ENCODE measurements at places on chromosomes 11 and 22. TPM values are rescaled to one million over a fixed set of nuclear protein-coding genes. Genes with fewer than 3 reads are reported as not detected.

OR2AT4 gene
- total RNA-seq: not detected

GRCh38 chr22:31585161-31585859, 76.7 kb downstream of the PISD start:
- DNase-seq: no peak

HEPACAM gene
- not detected for total RNA-seq

DNA sequence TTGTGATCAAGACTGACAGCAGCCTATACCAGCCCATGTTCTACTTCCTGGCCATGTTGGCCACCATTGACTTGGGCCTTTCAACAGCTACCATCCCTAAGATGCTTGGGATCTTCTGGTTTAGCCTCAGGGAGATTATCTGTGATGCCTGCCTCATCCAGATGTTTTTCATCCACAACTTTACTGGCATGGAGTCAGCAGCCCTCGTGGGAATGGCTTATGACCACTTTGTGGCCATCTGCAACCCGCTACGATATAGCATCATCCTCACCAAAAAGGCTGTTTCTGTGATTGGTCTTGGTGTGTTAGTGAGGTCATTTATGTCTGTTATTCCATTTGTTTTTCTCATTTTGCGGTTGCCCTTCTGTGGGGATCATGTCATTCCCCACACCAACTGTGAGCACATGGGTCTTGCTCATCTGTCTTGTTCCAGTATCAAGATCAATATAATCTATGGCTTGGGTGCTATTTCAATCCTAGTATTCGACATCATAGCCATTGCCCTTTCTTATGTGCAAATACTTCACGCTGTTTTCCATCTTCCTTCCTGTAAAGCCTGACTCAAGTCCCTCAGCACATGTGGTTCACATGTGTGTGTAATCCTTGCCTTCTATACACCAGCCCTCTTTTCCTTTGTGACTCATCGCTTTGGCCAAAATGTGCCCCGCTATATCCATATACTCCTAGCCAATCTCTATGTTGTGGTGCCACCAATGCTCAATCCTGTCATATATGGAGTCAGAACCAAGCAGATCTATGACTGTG, 23.6 kb downstream of the OR52E1 start:
- DNase-seq: no peak

- DNase-seq: no peak
Measured at GRCh38 chr11:117946156-117946841, 17.1 kb upstream of the TMPRSS13 start.

EFCAB6 gene
- total RNA-seq: 0.36 TPM

- no peak for DNase-seq
Measured at GRCh38 chr11:122085264-122085663, 30.8 kb downstream of the BLID start.

DNA sequence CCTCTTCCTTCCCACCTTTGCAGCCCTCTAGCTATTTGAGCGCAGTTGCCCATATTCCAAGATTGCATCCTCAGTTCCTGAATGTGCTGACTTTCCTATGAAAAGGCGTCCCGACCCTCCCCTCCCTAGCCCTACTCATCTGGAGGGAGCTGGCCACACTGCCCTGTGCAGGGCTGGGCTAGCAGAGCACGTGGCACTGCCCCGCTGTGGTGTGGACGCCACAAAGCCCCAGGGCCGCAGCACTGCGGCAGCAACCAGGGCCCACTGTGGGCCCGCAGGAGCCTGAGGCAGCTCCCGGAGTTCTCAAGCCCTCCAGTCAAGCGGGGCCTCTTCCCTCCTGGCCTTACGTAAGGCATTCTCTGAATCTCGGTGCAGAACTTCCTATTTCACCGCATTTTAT, 27.6 kb downstream of the B3GAT1 start:
- DNase-seq: no peak

- no peak for DNase-seq
Measured at GRCh38 chr22:22528780-22529179, 8.7 kb upstream of the ZNF280A start.

DNA sequence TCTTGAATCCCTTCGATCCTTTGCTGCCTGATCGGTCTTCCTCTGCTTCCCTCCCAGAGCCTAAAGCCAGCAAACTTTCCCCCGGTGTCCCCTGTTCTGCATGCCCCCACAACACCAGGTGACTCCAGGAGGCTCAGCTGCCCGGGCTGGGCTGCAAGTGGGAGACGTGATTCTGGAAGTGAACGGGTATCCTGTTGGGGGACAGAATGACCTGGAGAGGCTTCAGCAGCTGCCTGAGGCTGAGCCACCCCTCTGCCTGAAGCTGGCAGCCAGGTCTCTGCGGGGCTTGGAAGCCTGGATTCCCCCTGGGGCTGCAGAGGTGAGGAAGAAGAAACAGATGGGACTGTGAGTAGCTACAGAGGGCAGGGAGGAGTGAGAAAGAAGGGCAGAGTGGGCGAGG, 3.6 kb downstream of the NHERF4 start:
- DNase-seq: no peak

DNA sequence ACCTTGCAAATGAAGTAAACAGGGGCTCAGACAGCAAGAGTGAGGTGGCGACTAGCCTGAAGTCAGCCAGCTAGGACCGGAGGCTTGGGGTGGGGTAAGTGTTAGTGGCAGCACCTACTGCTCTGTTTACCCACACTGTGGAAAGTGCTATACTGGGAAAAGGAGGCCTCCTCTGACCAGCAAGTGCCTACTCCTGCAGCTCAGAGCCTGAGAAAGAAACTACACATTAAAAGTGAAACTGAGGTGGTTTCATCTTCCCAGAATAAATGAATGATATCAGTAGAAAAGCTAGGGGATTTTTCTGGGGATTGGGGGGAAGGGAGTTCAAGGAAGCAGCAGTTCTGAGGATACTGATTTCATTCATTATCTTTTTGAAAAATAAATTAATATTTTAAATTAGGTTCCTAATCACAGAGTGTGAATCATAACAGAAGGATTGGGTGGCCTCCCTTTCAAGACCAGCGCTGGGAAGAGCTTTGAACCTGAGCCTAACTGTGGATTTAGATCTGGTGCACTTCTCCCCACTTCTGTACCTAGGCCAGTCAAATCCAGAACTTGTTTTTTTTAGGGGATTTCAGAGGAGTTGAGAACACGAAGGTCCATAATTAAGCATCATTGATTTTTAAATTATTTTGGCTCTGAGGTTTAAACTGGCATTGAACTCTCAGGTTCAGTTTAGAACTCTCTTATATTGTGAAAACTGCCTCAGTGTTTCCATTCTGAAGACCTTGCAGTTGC, 48.1 kb upstream of the GRAMD1B start:
- peak; percentile 76 for DNase-seq

MAPK12 gene
- total RNA-seq: 3.5 TPM

DNA sequence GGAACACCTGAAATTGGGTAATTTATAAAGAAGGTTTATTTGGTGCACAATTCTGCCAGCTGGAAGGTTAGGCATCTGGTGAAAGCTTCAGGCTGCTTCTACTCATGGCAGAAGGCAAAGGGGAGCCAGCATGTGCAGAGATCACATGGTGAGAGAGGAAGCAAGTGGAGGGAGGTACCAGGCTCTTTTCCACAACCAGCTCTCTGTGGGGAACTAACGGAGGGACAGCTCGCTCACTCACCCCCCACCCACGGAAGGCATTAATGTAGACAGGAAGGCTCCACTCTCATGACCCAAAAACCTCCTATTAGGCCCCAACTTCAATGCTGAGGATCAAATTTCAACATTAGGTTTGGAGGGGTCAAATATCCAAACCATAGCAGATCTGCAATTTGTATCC, 75.6 kb upstream of the ARHGAP32 start:
- no peak for DNase-seq

DNA sequence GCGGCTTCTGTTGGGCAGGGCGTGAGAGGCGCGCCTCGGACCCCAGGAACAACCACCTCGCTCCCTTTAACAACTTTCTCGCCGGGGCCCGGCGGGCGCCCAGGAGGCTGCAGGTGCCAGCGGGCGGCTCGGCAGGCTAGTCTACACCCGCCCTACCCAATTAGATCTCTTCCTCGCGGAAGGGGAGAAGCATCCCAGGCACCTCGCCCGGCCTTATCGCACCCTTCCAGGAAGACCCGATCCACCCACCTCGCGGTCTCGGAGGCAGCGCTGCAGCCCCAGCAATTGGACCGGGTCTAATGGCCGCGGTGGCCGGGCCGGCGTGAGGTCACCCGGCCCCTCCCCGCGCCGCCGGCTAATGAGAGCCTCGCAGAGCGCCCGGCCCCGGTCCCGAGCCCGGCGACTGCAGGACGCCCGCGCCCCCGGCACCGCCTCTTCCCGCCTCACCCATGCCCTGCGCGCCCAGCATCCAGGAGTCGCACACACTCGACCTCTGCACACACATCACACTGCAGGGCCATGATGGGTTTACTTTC, at the start of gene PLAAT3:
Gene PLAAT3 (minus strand): TSS at position 298 of the 536 bp plus-strand sequence. CDS start 419 bp downstream, outside the sequence.
- DNase-seq: peak; percentile 56

GRCh38 chr22:38798496-38798895, 4.6 kb upstream of the DNAL4 start:
- DNase-seq: no peak

DNA sequence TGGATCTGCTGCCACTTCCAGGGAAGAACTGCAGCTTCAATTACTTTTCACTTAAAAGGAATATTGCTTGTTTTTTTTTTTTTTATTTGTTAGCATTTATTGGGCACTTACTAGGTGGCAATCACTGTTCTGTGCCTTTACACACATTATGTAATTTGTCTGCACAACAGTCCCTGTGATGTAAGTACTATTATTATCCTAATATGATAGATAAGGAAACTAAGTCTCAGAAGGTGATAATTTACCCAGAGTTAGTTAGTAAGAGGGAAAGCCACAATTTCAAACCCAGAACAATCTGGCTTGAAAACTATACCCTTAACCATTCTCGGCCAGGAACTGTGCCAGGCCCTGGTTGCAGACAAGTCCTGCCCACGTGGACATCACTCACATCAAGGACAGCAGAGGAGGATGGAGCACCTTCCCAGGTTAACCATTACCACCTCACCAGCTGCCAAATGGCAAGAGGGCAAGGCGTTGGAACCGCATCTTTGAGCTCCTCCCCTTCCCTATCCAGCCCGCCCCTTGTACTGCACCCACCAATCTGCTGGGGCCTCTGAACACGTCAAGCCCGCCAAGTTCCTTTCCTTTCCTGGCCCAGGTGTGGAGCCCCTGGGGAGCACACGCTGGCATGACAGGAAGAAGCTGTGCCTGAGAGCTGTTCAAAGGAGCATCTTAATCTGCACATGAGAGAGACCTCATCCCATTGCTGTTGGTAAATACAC, 78.4 kb downstream of the NAV2 start:
- DNase-seq: no peak

- peak; percentile 93 for DNase-seq
Measured at GRCh38 chr22:20016734-20017621, at the start of gene ARVCF. Gene ARVCF (minus strand): TSS chr22:20016823. CDS start chr22:19990794, 26,029 bp downstream.

GRCh38 chr22:29306835-29307595, 565 bp downstream of the GAS2L1 start:
- DNase-seq: no peak

DNA sequence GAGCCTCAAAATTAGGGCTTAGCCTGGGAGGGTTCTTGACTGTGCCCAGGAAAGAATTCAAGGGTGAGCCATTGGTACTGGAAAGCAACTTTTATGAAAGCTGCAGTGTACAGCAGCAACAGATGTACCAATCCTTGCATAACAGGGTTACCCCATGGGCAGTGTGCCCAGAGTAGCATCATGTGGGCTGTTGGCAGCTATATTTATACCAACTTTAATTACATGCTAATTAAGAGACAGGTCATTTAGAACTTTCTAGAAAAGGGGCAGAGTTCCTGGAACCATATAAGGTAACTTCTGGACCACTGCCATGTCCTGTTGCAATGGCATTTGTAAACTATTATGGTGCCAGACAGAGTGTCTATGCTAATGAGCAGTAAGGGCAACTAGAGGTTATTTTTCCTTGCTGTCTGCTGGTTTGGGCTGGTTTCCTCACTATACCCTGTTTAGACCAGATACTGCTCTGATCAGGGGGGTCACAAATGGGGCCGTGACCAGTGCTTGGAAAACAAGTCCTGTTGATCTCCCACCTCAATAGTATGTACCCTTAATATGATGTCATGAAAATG, 1120.5 kb upstream of the RAG2 start:
- no peak for DNase-seq

CHRDL2 gene
- total RNA-seq: not detected

POGLUT3 gene
- 13.5 TPM for total RNA-seq

- DNase-seq: no peak
Measured at GRCh38 chr11:134410766-134411165, 1.3 kb downstream of the B3GAT1 start.

DNA sequence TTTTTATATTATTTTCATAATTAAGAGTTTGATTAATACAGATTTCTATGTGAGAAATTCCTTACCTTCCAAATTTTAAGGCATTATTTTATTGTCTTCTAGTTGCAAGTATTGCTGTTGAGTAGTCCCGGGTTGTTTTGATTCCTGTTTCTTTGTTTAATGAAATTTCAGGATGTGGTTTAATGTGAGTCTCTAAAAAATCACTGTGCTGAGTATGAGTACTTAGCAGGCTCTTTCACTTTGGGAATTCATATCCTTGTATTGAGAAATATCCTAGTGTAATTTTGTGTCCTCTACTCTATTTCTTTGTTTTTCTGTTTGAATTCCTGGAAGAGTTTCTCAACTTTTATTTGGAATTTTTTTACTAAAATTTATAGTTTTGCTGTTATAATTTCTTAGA, 113.2 kb downstream of the TMEM135 start:
- DNase-seq: no peak

DNA sequence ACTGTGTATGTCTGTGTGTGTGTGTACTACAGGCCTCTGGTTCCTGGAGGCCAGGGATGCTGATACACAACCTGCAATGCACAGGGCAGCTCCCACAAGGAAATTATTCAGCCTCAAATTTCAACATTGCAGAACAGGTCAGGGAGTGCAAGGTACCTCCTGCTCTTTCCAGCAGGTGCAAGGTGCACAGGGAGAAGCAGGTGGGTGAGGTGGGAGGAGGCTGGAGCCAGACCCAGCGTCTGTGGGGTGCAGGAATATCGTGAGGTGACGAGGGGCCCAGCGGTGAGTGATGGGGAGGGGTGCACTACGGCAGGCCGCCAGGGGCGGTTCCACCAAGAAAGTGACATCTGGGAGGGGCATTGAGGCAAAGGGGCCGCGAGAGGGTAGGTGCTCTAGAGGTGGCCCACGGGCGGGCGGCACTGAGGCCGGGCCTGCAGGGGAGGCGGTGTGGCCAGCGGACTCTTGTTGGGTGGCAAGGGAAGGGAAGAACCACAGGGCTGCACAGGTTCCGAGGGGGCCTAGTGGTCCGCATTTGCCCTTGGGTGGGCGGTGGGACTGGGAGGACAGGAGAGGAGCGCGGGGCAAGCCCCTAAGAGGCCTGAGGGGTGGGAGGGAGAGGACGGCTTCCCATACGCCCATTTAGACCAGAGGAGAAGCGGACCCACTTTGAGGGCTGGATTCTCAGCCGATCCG, 21.6 kb downstream of the DGCR6L start:
- no peak for DNase-seq

TECTA gene
- total RNA-seq: 0.31 TPM

DNA sequence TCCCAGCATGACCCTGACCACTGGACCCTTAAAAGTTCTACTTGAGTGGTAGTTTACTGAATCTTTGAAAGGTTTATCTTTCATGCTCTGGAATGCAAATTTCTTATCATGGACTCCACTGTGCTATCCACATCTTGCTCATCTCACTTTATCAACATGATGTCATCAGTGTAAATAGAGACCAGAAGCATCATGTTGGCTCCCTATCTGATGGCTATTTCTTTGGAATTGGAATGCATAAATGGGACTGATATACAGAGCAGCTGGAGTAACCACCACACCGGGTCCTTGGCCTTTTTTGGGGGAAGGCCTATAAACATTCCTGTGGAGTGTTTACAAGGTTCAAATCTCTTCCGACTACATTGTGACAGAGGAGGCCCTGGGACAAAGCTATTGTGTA, 74.1 kb upstream of the CEP126 start:
- no peak for DNase-seq

Data from activated naive CD8-positive, alpha-beta T cell treated with anti-CD3 and anti-CD28 coated beads for 36 hours (primary cell).